ENCODE measurements at places on chromosomes 5 and 9.

DNA sequence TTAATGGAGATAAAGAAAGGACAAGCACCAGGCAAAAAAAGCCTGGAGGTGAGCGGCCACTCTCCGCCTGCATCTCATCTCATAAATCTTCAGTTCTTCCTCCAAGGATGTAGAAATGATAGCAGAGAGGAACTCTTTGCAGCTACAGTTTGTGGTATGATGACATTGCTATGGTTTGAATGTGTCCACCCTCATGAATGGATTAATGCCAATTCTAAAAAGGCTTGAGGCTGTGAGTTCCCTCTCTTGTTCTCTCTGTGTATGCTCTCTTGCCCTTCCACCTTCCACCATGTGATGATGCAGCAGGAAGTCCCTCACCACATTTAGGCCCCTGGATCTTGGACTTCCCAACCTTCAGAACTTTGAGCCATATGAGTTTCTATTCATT is 126.4 kb downstream of the SPOCK1 start:
- no peak for DNase-seq

DNA sequence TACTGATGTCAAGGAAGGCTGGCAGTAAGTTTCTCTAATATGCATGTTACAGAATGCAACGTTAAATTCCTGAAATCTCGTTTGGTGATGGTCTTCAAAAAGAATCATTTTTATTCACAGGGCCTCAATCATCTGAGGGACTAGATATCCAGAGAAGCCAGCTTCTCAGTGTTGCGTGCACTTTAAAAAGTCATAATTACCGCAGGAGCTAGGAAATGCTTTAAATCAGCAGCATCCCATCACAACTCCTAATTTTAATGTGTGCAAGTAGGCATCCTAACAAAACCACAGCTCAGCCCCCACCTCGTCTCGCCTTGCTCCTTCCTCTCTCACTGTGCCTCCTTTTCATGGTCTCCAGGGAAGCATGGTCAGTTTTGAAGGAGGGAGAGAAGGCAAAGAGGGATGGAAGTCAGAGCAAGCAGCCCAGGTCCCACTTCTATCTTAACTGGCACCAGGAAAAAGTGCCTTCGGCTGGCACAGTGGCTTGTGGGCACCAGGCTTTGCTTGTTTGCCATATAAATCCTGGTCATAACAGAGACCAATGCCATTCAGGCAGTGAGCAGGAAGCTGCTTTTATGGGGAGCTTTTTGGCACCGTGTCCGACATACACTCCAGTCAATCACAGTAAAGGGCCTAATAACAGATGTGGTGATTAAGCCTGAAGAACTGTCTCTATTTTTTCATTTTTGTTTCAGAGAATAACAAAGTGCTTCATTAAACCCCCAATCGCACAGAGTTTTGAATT is 21.4 kb downstream of the MEGF10 start:
- no peak for DNase-seq

GRCh38 chr9:20407013-20407412 is 215.3 kb downstream of the MLLT3 start:
- DNase-seq: no peak

DNA sequence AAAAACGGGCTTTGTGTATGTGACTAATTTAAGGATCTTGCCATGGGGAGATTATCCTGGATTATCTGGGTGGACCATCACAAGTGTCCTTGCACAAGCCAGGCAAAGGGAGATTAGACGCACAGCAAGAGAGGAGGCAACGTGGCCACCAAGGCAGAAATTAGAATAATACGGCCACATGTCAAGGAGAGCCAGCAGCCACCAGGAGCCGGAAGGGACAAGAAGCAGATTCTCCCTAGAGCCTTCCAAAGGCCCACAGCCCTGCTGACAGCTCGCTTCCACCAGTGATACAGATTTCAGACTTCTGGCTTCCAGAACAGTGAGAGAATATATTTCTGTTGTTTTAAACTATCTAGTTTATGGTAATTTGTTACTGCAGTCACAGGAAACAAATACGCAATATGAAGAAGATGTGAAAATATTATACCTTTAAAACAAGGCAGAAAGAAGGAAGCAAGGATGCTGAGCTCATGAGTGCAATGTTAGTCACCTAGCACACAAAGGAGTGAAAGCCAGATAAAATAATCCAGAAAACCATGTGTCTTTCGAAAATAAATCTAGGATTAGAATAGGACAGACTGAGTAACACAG is 28.7 kb upstream of the F2RL1 start:
- no peak for DNase-seq

Measured in amygdala (tissue), 56 donors.